ENCODE measurements at places on chromosomes 16 and 17.

- no peak for DNase-seq
Measured at GRCh38 chr16:3494386-3494973, 809 bp downstream of the C16orf90 start.

GRCh38 chr16:53821957-53822625 lies 118.1 kb downstream of the FTO start:
- no peak for DNase-seq

DNA sequence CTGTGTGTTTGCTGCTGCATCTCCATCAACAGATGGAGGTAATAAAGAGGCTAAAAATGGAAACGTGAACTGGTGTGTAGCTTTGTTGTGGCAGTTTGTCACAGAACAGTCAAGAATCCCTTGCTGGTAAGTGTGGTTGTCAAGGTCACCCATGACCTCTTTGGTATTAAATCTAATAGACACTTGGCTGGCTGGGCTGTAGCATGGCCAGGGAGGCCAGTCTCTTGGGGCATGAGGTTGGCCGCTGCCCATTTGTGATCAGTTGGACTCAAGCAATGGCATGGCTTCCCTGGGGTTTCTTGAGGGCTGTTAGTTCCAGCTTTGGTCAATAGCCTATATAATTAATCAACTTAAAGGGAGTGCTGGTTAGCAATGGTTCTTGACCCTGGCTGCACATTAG lies 14.8 kb upstream of the HS3ST2 start:
- no peak for DNase-seq

GRCh38 chr16:80279656-80280055 lies 261.1 kb upstream of the DYNLRB2 start:
- DNase-seq, result no peak

DNA sequence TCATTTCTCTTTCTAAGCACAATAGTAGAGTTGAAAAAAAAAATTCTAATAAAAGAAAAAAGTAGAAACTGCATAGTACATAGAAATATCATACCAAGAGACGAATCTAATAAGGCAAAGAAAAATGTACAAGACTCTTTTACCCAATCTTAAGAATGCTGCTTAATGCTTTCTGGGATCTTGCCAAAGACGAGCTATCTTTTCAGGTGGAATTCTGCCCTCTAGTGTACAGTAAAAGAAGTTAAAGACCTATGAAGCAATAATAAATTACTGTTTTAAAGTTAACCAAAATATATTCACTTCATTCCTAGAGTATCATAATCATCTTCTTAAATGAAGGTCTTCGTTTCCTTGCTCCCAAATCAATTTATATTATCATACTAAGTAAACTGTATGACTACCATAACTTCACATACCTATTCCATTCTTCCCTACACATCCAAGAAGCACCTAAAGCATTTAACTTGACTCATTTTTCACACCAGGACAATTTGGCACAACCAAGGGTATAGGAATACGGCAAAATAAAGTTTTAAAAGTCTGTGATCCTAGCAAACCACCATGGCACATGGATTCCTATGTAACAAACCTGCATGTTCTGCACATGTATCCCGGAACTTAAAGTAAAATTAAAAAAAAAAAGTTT lies 47.7 kb downstream of the CFDP1 start:
- no peak for DNase-seq

- DNase-seq, result no peak
Measured at GRCh38 chr16:56973294-56973689, 11.5 kb downstream of the CETP start.

Data from amygdala (tissue), 56 donors.